ENCODE measurements at places on chromosomes 4 and X.

- no peak for DNase-seq
Measured at GRCh38 chr4:17544831-17545234, 29.9 kb downstream of the CLRN2 start.

- no peak for DNase-seq
Measured at GRCh38 chrX:42515939-42516338, 262.0 kb downstream of the PPP1R2C start.

DNA sequence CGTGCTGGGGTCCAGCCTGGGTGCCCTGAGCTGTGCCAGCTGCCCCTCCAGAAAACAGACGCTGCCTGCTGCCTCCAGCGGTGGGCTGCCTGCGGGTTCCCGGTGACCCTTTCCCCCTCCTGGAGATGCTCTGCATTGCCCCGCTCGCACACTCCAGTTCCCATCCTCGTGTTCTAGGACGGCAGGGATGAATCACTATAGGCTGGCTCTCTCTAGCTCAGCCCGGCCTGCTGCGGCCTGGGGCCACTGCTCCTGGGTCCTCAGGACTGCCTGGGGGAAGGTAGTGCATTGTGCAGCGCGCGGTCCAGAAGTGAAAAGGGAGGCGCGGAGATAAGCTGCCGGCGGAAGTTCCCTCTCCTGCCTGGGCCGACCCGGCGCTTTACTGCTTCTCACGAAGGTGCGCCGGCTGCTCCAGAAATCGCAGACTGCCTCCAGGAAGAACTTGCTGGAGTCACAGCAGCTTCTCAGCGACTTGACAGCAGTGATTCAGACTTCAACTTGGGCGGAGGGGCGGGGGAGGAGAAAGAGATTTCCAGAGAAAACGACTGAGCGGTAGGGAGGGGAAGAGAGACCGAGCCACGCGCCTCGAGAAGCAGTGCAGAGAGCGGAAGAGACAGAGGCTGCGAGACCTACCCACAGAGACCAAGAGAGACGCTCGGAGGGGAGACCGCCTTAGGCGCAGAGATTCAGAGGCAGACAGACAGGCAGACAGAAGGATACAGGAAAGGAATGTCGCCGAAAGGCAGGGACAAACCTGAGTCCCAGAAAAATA, 6.7 kb upstream of the MSX1 start:
- DNase-seq, result no peak

GRCh38 chr4:74534936-74535335, 90.0 kb downstream of the AREG start:
- DNase-seq, result no peak

- DNase-seq, result peak; percentile 40
Measured at GRCh38 chr4:38034986-38035882, 75.0 kb downstream of the PTTG2 start.

DNA sequence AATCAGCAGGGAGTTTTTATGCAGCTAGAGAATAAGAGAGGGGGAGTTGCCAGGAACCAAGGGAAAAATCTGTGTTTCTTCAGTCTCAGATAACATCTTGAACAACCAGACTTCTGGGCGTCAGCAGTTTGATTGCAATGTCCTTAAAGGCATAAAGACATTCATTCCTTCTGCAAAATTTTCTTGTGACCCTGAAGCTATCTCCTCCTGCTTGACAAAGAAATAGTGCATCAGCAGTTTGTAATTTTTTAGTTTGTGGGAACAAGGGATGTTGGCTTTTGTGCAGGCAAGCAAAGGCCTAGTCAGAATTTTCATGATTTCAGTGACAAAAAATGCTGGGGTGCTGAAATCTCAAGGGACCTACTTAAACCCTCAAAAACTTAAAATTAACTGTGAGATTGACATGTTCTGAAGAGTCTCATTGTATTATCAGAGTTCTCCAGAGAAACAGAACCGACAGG, 125.8 kb upstream of the UNC5C start:
- peak; percentile 85 for DNase-seq

GRCh38 chr4:146318894-146319293, 104.6 kb downstream of the REELD1 start:
- DNase-seq, result no peak

GRCh38 chrX:16136080-16136479, 12.7 kb downstream of the GRPR start:
- DNase-seq, result no peak

GRCh38 chr4:164617426-164617825, 136.5 kb upstream of the SMIM31 start:
- DNase-seq, result no peak

DNA sequence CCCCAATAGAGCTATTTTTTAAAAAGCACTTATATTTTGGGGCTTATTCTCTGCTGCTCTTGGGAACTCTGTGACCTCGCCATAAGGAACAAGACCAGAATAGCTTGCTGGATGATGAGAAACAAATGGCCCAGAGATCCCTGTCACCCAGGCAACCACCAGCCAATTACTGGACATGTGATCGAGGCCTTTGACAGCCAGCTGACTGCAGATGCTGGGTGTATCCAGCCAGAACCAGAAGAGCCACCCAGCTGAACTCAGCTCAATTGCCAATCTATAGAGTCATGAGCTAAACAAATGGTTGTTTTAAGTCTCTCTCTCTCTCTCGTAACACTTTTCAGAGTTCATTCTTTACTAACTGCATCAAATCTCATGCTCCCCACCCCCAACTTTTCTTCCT, 24.4 kb upstream of the CITED1 start:
- DNase-seq, result no peak

- DNase-seq, result no peak
Measured at GRCh38 chr4:14504162-14504561, 498.1 kb upstream of the CPEB2 start.

- no peak for DNase-seq
Measured at GRCh38 chrX:41580423-41581064, 108.2 kb upstream of the GPR34 start.

DNA sequence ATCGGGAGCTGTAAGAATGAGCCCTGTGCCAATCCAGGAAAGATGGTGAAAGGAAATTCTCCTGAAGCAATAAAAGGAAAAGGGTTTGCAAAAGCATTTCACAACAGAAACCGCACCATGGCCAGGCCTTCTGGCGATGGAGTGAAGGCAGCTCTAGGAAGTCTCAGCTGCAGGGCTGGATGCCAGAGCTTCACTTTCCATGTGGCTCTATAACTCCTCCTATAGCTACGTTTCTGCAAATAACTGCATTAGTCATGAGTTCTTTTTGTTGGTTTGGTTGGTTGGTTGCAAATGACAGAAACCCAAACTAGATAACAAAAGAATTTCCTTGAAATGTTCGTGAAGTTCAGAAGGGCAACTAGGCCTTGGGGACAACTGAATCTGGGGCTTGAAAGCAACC, 84.6 kb downstream of the RELL1 start:
- no peak for DNase-seq

DNA sequence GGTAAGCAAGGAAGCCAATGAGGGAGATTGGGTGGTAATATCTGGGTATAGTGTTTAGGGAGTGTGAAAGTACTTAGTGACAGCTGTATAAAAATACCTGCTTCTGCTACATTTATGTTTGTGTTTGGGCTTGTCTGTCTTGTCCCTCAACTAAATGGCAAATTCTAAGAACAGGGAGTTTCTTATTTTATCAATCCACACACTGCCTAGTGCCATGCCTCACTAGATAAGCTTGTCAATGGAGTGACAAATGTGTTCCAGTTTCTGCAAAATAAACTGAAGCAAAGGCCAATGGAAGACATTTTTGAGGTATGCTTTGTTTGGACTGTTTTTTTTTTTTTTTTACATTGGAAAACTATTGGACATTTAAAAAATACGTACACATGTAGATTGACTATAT, 418.0 kb downstream of the SH2D1A start:
- DNase-seq, result no peak

GRCh38 chr4:48343035-48343434, 1.7 kb downstream of the SLAIN2 start:
- no peak for DNase-seq

DNA sequence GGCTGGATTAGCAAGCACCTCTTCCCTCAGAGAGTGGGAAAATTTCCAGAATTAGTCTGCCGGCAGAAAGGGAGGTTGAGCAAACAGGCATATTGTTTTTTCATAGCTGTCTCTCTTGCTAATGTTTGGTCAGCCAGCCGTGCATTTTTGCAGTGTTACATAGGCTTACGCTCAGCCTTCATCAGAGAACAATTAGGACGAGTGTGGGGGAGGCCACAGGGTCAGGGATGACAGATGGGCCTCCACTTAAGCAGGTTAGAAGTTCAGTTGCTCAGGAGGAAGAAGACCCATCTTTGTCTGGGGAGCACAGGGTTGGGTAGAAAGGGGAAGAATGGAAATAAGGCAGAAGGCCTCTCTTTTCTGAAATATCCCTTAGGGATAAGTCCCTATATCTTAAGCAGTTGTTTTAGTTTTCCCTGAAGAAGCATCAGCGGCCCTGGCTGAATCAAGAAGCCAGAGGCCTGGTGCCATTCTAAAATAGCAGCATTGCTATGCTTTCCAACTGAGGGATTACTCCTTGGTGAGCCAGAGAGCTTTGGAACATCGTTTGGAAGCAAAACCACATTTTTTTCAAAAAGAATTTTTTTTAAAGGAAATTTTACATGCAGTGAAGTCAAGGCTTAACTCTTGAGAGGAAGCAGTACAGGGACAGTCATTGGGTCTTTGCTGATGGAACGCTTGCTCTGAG, 118.8 kb downstream of the SMIM20 start:
- DNase-seq, result no peak

- peak; percentile 23 for DNase-seq
Measured at GRCh38 chrX:131907488-131908314, 115.4 kb upstream of the STK26 start.

- no peak for DNase-seq
Measured at GRCh38 chrX:51643377-51643776, 24.7 kb upstream of the CENPVL3 start.

GRCh38 chr4:27176400-27176799, 315.8 kb downstream of the STIM2 start:
- peak; percentile 32 for DNase-seq

DNA sequence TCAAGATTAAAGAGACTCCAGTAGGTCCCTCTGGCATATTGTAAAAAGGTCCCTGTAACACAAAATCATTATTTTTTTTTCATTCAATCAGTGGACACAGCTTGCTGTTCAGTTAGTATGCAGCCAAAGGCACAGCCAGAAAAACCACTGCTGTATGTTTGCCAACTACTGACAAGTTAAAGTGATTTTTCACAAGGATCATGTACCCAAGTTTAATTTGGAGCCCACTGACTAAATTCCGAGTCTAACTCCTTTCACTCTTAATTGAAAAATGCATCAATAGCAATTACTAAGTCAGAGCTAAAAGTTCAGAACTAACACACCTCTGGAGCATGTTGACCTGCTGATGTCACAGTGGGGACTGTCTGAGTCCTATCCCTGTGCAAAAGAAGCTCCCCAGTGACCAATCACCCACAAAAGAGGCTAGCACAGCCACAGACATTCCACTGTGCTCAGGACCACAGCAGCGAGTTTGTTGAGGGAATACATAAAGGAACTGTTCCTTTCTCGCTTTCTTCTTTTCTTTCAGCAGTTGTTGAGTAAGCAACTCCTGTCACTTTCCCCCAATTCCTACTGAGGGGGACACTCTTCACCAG, 60.4 kb downstream of the STX18 start:
- no peak for DNase-seq

DNA sequence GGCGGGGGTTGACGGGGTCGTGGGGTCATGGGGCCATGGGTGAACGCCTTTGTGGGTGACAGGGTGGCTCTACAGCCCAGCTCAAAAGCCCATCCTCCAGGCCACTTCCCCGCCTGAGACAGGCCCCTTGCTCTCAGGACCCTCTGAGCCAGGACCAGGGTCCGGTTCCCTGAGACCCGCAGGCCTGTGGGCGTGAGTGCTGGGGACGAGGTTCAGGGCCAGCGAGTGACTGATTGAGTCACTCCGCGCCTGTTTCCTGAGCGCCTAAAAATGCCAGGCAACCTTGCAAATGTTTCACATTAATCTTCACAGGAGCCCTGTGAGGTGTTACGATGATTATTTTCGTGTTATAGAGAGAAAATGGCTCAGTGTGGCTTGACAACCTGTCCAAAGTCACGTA, 97.8 kb downstream of the ZNF674 start:
- no peak for DNase-seq

- no peak for DNase-seq
Measured at GRCh38 chrX:41707218-41707617, 16.8 kb upstream of the GPR82 start.

DNA sequence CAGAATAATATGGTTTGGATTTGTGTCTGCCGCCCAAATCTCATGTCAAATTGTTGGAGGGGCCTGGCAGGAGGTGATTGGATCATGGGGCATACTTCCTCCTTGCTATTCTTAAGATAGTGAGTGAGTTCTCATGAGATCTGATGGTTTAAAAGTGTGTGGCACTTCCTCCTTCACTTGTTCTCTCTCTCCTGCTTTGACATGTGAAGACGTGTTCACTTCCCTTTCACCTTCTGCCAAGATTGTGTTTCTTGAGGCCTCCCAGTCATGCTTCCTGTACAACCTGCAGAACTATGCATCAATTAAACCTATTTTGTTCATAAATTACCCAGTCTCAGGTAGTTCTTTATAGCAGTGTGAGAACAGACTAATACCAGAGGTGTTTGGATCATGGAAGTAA, 325.7 kb upstream of the GIMD1 start:
- no peak for DNase-seq

GRCh38 chr4:169385376-169385775, 114.6 kb upstream of the SH3RF1 start:
- no peak for DNase-seq

DNA sequence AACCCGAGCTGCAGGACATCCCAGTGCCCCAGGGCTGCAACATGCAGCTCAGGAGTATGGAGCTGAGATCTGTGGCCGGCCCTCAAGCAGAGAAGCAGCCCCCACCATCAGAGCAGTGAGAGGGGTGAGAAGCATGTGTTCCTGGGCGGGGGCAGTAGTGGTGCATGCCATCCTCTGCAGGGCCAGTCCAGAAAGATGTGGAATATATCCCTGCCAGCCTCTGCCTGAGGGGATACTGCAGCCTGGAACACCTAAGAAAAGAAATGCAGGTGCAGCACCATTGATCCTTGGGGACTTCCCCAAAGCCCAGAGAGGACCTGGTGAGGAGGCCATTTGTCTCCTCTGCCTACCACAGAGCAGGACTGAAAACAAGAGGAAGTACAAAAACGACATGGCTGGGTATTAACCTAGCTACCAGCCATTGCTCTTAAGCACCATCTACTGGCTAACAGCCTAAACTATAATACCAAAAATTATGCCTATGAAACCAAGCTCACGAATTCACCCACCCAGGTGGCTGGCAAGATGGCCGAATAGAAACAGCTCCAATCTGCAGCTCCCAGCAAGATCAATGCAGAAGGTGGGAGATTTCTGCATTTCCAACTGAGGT, 158.8 kb downstream of the ADGRA3 start:
- peak; percentile 33 for DNase-seq

DNA sequence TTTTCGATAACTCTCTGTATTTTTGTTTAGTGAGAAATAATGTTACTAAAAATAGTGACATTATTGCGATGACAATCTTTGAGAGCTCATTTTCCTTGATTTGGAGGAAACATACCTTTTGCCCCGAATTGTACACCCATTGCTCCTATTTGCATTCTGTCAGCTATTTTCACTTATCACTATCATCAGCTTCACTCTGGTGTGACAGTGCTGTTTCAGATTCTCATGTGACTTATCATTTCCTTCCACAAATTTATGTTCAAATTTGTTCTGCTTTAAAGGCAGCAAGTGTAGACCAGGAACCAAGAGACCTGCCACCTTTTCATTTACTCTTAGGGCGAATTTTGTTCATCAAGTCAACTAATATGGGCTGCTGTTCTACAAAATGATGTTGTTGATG, 179.4 kb downstream of the RBM46 start:
- no peak for DNase-seq
